ENCODE measurements at places on chromosomes 11 and 22.

GRCh38 chr11:108891909-108892511 lies 227.1 kb downstream of the DDX10 start:
- H3K36me3 ChIP-seq: no peaks in the 10 kb centered on the region
- H3K27ac ChIP-seq: no peak overlapping the region
- no peaks in the 10 kb centered on the region for H3K27me3 ChIP-seq
- H3K4me3 ChIP-seq: no peak overlapping the region
- no peaks in the 10 kb centered on the region for H3K4me1 ChIP-seq

- H3K27me3 ChIP-seq: no peaks in the 10 kb centered on the region
- no peak for DNase-seq
- no peaks in the 10 kb centered on the region for H3K36me3 ChIP-seq
- no peaks in the 10 kb centered on the region for H3K4me1 ChIP-seq
- no peak overlapping the region for H3K27ac ChIP-seq
Measured at GRCh38 chr22:33073989-33074418, 15.8 kb upstream of the SYN3 start.

GRCh38 chr11:14317659-14318325 lies 41.2 kb downstream of the RRAS2 start:
- H3K36me3 ChIP-seq: no peaks in the 10 kb centered on the region
- no peaks in the 10 kb centered on the region for H3K27me3 ChIP-seq
- H3K4me3 ChIP-seq: no peak overlapping the region
- no peaks in the 10 kb centered on the region for H3K4me1 ChIP-seq
- no peak for DNase-seq

- H3K27ac ChIP-seq: peak overlapping the region; percentile 80
- no peaks in the 10 kb centered on the region for H3K27me3 ChIP-seq
- H3K4me1 ChIP-seq: peaks cover 35% of the 10 kb centered on the region
- peak overlapping the region; percentile 57 for H3K4me3 ChIP-seq
Measured at GRCh38 chr22:49970528-49971231, 10.1 kb downstream of the PIM3 start.

- H3K36me3 ChIP-seq: no peaks in the 10 kb centered on the region
- DNase-seq: no peak
- H3K27me3 ChIP-seq: no peaks in the 10 kb centered on the region
- no peak overlapping the region for H3K27ac ChIP-seq
Measured at GRCh38 chr11:77310721-77311120, 9.2 kb upstream of the GDPD4 start.

- peak; percentile 58 for DNase-seq
- H3K4me1 ChIP-seq: no peaks in the 10 kb centered on the region
- H3K27me3 ChIP-seq: no peaks in the 10 kb centered on the region
- no peak overlapping the region for H3K4me3 ChIP-seq
- peak overlapping the region; percentile 43 for H3K27ac ChIP-seq
Measured at GRCh38 chr11:110991661-110992355, 253.7 kb upstream of the POU2AF2 start.

DNA sequence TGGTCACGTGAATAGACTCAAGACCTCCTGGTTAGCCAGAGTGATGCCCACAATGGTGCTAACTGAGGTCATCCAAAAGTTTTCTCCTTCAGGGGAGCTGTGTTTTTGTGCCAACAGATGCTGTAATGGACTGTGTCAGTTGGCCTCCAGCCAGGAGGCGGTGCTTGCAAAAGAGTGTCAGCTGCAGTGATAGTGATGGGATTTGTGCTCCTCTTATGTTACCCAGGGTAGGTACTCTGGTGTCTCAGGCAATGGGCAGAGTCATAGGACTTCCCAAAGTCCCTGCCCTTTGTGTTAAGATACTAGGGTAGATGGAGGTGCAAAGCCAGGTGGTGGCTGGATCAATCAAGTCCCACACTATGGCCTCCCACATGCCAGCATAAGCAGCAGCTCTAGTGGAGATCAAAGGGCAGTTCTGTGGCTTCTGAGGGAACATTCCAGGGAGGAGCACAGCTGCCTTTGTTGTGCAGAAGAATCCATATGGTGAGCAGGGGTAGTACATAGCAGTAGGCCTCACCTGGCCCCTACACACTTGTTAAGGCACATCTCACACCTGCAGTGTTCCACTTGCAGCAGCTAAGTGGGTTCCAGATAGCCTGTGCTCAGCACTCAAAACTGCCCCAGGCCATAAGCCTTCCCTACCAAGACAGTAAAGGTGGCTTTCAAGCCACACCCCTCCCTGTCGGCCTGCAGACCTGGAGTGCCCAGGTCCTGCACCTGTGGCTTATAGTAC lies 9.4 kb upstream of the FANCF start:
- DNase-seq: no peak
- H3K36me3 ChIP-seq: no peaks in the 10 kb centered on the region
- H3K4me3 ChIP-seq: no peak overlapping the region

DNA sequence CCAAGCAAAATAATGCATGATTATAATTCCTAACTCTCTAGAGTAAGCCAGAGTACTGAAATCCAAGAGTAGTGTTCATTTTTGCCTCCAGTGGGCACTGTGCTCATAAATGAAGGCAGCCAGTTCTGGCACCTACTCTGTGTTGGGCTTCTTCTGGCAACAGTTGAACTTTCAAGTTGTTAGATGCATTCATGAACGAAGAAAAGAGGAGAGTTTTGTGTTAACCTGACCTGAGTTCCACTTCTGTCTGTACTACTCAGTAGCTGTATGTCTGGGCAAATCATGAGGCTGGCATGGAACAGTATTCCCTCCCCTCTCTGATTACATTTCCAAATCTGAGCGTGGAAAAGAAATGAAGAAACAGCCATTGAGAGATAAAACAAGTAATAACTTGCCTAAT lies 20.3 kb upstream of the TENM4 start:
- no peaks in the 10 kb centered on the region for H3K36me3 ChIP-seq
- H3K27me3 ChIP-seq: no peaks in the 10 kb centered on the region
- no peaks in the 10 kb centered on the region for H3K4me1 ChIP-seq
- no peak overlapping the region for H3K4me3 ChIP-seq
- no peak for DNase-seq

DNA sequence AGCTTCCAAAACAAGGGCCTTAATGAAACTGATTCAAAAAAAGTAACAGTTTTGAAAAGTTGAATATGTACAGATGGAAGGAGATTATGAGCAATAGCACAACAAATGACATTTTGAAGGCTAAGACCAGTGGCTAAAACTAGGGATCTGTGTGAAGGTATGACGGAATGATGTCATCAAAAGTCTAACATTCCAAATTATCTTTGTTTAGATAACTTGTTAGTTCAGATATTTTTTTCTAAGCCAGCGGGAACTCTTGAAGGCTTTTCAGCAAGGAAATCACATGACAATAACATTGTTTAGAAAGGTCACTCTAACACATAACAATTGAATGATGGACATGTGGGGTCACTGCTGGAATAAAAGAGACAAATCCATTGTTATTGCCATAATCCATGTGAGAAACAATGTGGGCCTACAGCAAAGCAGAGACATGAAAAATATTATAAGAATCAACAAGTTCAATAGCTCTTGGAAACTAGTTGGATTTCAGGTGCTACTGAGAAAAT lies 260.5 kb downstream of the CASP12 start:
- no peaks in the 10 kb centered on the region for H3K36me3 ChIP-seq
- H3K4me3 ChIP-seq: no peak overlapping the region
- no peaks in the 10 kb centered on the region for H3K27me3 ChIP-seq
- no peak overlapping the region for H3K27ac ChIP-seq
- DNase-seq: no peak

- no peaks in the 10 kb centered on the region for H3K27me3 ChIP-seq
- H3K4me1 ChIP-seq: no peaks in the 10 kb centered on the region
- H3K27ac ChIP-seq: no peak overlapping the region
- DNase-seq: no peak
Measured at GRCh38 chr11:13450832-13451397, 12.1 kb downstream of the BTBD10 start.

DNA sequence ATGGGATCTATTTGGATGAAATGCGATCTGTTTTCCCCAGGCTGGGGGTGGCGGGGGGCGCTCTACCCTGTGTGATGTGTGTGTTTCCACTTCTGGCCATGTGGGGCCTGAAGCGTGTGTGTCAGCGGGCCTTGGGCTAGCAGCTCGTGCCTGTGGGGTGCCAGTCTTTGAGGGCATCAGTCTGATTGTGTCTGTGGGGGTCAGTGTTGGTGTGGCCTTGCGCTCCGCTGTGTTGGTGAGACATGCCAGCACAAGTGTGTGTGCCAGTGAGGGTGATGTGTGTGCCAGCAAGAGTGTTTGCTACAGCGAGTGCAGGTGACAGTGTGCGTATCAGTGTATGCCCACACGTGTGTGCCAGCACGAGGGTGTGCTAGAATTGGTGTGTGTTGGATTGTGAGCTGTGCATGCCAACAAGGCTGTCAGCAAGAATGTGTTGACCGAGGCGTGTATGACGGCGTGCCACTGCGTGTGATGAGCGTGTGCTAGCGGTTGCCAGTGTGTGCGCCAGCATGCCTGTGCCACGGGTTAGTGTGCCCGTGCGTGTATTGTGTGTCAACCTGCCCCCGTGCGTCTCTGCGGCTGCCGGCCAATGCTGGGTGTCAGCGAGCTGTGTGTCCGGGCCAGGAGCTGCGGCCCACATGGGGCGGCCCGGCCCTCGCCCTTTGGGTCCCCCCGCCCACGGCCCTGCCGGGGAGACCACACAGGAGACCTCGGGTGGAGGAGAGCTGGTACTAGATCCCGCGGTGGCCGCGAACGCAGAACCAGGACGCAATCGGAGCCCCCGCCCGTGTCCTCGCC lies 519 bp downstream of the ARRB1 start:
- peak overlapping the region; percentile 92 for H3K27ac ChIP-seq
- peak overlapping the region; percentile 73 for H3K4me3 ChIP-seq
- H3K27me3 ChIP-seq: no peaks in the 10 kb centered on the region
- H3K4me1 ChIP-seq: peaks cover 46% of the 10 kb centered on the region

- H3K36me3 ChIP-seq: no peaks in the 10 kb centered on the region
- H3K4me3 ChIP-seq: no peak overlapping the region
- no peak for DNase-seq
Measured at GRCh38 chr11:35049859-35050531, 89.0 kb upstream of the CD44 start.

- no peak overlapping the region for H3K4me3 ChIP-seq
- H3K36me3 ChIP-seq: no peaks in the 10 kb centered on the region
- H3K27me3 ChIP-seq: no peaks in the 10 kb centered on the region
- H3K27ac ChIP-seq: peak overlapping the region; percentile 53
Measured at GRCh38 chr11:10117709-10118351, 176.2 kb downstream of the SBF2 start.

DNA sequence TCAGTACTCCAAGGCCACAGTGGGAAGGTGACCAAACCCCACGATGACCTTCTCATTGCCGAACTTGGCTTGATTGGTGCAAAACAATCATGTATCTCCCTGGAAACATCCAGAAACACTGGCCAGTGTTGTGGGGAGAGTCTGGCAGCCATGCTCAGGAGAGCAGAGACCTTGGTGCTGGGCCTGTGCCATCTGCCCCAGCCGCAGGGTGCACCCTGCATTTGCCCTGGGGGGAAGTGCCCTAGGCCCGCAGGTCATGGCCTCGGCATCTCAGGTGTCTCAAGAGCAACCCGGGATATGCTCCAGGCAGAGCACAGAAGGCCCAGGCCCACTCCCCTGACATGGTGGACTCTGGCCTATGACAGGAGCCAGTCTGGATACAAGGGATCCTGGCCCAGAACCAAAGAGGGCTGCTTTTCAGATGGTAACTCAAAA lies 23.7 kb downstream of the ARVCF start:
- DNase-seq: no peak
- H3K4me3 ChIP-seq: no peak overlapping the region
- no peaks in the 10 kb centered on the region for H3K27me3 ChIP-seq
- no peaks in the 10 kb centered on the region for H3K36me3 ChIP-seq
- H3K4me1 ChIP-seq: peaks cover 50% of the 10 kb centered on the region

- no peak for DNase-seq
- no peak overlapping the region for H3K27ac ChIP-seq
- H3K36me3 ChIP-seq: peaks cover 2% of the 10 kb centered on the region
- no peaks in the 10 kb centered on the region for H3K27me3 ChIP-seq
- H3K4me3 ChIP-seq: no peak overlapping the region
Measured at GRCh38 chr11:45933131-45933831, 10.8 kb downstream of the LARGE2 start.

DNA sequence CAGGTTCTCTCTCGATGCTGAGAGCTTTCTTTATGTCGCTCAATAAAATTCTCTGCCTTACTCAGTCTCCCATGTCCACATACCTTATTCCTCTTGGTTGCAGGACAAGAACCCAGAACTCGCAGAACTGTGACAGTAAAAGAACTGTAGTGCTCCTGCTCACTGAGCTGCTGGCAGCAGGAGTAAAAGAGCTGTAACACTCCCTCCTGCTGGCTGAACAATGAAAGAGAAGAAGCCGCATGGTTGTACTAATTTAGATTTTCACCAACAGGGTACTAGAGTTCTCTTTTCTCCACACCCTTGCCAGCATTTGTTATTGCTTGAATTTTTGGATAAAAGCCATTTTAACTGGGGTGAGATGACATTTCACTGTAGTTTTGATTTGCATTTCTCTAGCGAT lies 433.2 kb downstream of the GUCY1A2 start:
- H3K27me3 ChIP-seq: no peaks in the 10 kb centered on the region
- H3K27ac ChIP-seq: no peak overlapping the region
- H3K4me1 ChIP-seq: no peaks in the 10 kb centered on the region
- no peaks in the 10 kb centered on the region for H3K36me3 ChIP-seq
- no peak for DNase-seq

GRCh38 chr11:100778166-100778785 lies 91.2 kb downstream of the ARHGAP42 start:
- H3K27ac ChIP-seq: no peak overlapping the region
- H3K27me3 ChIP-seq: no peaks in the 10 kb centered on the region
- H3K36me3 ChIP-seq: no peaks in the 10 kb centered on the region

DNA sequence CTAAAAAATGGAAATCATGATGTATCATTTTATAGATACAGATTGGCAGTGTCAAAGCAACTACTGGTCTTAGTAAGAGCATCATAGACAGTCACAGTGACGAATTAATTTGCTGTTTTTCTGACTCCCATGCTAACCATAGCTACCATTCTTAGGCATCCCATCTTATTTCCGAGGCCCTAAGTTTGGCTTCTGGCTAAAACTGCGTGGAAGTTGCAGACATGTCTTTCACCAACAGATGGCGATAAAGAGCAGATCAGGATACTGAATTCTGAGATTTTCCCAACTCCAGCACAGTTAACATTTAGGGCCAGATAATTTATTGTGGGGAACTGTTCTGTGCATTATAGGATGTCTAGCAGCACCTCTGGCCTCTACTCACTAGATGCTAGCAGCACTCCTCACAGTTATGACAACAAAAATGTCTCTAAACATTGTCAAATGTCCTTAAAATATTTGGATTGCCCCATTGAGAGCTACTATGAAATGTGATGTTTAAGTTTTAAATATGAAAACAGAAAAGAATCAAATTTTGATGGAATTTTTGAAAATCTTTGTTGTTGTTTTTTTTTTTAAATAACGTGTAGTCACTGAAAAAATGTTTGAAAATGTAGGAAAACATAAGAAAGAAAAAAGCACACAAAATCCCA lies 16.3 kb downstream of the OR2AG2 start:
- no peaks in the 10 kb centered on the region for H3K27me3 ChIP-seq
- H3K36me3 ChIP-seq: no peaks in the 10 kb centered on the region
- no peaks in the 10 kb centered on the region for H3K4me1 ChIP-seq
- no peak overlapping the region for H3K27ac ChIP-seq
- no peak for DNase-seq
